NAMALWA (cell line): ENCODE measurements at places on chromosomes 16 and 17.

DNA sequence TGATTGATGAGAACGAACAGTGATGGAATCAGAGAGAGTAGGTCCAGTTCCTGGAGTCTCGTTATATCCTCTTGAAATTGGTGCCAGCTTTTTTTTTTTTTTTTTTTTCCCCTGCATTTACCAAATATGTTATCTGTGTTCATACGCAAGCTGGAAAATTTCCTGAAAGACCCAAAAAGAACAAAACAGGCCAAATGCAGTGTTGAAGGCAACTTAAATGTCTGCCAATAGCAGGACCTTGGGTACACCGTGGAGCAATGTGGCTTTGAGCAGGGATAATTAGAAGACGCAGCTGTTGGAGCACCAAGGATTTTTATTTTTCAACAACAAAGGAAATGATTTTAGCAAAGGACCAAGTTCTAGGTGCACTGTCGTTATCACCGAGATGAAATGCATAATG is 105.0 kb downstream of the ABCC6 start:
- DNase-seq, result no peak

DNA sequence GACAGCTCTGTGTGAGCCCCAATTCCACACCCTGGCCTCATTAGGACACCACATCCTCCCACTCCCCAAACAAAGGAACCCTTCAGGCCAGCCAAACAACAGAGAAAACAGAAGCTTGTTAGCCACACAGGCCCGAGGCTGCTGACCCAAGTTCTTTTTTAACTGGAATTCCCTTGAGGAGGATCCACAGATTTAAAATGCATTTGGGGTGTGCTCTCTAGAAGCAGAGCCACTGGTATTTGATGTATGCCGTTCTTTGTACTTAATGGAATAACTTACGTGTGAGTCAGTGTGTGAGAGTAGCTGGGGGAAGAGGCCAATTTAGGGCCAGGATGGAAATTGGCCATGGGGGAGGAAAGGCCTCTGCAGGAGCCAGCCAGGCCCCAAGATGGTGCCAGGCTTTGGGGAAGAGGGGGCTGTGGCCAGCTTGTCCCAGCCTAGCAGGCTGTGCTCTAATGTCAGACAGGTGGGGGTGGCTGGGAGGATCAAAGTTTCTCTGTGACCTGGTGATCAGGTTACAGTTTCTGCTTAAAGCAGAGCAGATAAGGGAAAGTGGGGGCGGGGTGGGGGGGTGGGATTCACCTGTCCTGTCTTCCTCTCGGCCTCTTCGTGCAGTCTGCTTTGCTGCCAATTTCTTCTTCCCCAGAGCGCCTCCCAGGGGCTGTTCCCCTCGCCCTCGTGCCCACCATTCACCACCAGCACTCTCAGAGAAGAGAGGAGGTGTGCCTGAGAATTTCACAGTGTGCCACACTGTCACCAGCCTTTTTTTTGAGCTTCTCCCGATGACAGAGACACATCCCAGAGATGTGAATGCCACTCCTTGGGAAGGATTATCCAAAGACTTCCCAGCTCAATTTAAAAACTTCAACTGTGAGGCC is 50.8 kb downstream of the TOM1L2 start:
- DNase-seq, result no peak

DNA sequence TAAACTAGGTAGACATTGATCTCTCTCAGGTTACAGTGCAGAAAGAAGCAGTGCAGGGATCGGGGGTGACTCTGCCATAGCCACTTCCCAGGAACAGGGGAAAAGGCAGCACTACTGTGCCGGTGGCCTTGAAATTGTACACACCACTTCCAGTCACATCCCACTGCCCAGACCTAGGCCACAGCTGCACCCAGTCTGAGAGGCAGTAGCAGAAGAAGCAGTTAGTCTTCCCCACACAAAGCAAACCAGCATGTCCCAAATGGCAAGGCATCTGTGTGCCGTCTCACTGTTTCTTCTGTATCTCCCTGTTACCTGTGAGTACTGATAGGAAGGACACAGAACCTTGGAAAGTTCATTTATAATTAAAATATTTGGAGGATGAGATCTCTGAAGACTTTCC is 47.0 kb downstream of the TMC6 start:
- DNase-seq, result no peak

DNA sequence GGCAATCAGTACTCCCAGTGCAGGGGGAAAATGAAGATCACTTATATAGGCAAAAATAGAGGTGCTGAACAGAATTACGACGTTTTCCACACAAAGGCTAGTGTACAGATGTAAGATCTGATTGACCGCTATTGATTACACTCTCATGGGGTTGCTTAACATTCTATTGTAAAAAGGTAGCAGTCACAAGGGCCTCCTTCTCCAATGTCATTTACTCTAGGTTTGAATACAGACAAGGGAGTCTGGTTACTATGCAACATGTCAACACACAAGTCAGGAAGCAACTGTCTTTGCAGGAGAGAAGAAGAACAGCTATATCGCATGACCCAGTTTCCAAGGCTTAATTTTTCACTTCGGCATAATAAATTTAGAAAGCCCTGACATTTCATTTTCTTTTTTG is 7.9 kb downstream of the KRT37 start:
- no peak for DNase-seq

DNA sequence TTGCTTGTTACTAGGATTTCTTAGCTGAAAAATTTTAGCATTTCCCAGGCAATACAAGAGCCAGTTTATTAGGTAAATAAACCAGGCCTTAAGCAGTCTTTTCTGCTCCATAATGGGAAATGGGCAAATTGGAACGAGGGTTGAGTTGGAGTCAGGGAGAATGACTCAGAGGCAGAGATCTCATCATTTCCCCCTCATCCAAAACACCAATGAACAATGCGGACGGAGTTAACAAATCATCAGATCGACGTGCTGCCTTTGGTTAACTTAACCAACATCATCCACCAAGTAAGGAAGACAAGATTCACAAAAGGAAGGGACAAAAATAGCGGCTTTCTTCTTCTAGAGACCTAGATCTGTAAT is 243.5 kb downstream of the STX8 start:
- no peak for DNase-seq

DNA sequence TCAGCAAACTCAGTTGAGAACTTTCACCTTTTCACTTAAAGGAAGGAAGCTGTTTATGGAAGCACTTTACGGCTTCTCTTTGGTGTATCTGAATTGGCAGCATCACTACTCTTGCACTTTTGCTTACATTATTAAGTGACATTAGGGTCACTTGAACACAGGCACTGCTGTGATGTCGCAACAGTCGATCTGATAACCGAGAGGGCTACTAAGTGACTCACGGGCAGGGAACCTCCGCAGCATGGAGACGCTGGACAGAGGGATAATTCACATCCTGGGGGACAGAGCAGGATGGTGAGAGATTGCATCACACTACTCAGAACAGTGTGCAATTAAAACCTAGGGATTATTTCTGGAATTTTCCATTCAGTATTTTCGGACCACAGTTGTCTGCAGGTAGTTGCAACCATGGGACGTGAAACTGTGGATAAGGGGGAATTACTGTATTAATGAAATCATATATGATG is 56.5 kb downstream of the DNAH2 start:
- no peak for DNase-seq

- DNase-seq, result no peak
These were observed 31.5 kb upstream of the EMP2 start for GRCh38 chr16:10611825-10612342.

DNA sequence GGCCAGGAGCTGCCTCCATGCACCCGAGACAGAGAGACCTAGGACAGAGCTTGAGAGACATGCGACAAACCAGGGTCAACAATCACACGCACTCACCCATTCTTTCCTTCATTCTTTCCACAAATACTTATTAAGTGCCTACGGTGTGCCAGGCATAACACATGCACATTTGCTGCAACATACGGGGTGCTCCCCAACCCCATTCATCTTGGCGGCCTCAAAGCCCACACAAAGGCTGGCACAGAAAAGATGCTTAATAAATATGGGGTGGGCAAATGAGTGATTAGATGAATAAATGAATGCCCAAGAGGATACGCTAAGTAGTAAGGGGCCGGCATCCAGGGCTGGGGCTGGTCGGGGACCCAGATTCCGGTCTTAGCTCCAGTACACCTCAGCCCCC is 117.9 kb downstream of the ZNF423 start:
- no peak for DNase-seq

DNA sequence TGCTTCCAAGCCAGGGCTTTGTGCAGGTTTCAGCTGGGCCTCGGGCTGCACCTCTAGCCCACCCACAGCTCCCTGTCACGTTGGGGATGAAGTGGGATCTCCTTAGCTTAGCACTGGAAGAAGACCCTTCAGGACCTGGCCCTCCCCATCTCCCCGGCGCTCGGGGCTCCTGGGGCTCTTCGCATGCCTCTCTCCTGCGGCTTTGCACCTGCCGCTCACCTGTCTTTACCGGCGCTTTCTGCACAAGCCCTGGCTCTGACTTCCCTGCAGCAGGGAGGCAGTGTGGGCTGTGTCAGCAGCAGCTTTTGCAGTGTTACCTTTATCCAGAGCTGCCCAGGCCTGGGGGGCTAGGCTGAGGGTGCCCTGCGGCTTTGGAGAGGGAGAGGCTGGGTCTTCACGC is 52.3 kb downstream of the NT5M start:
- DNase-seq, result no peak

- DNase-seq, result no peak
These were observed 4.6 kb upstream of the HOXB4 start for GRCh38 chr17:48582750-48583069.

DNA sequence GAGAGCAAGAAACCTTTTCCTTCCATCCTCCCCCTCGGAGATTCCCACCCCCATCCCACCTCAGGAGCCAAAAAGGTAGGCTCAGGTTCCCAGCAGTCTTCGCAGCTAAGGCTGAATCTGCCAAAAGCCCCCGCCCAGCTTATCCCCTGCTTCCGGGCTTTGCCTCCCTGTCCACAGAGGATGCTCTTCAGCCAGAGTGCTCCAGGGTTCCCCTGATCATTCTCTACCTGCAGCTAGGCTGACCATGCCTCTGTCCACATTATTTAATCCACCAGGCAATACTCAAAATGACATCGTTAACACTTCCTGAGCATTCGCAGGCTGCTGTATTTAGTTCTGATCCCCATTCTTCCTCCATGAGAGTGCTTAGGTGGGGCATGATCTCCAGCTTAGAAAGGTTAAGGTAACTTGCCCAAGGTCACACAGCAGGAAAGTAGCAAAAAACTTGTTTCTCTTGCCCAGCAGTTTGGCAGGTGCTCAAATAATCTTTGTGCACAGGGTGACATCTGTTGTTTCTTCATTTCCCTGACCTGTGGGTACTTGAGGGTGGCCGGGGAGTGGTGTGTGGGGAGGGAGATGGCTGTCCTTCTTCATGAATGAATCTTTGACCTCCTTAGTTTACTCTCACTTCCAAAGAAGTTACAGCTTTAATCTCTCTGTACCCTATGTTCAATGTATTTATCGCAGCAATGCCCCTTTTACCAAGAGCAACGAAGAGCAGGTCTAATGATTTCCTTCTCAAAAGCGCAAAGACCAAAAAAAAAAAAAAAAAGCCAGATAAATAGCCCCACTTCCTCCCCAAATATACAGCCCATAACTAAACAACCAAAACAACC is 848 bp upstream of the TBKBP1 start:
- peak; percentile 69 for DNase-seq

- no peak for DNase-seq
These were observed 47.8 kb upstream of the IRF8 start for GRCh38 chr16:85851034-85851785.

DNA sequence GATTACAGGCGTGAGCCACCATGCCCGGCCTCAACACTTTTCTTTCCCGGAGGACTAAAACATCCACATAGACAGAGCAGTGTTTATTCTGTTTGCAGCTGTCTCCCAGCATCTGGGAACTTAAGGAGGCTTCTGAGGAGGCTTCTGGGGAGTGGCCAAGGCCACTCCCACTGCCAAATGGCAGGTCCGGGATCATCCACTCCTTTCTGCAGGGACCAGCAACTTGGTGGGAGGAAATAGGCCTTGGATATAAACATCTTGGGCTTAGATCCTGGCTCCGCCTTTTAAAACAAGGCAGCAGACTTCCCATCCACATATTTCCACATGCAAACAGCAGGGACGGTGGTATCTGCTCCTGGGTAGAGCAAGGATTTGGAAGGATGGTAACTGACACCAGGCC is 14.1 kb upstream of the SPATA32 start:
- DNase-seq, result no peak

- DNase-seq, result no peak
These were observed 26.6 kb upstream of the GINS2 start for GRCh38 chr16:85715169-85716021.

DNA sequence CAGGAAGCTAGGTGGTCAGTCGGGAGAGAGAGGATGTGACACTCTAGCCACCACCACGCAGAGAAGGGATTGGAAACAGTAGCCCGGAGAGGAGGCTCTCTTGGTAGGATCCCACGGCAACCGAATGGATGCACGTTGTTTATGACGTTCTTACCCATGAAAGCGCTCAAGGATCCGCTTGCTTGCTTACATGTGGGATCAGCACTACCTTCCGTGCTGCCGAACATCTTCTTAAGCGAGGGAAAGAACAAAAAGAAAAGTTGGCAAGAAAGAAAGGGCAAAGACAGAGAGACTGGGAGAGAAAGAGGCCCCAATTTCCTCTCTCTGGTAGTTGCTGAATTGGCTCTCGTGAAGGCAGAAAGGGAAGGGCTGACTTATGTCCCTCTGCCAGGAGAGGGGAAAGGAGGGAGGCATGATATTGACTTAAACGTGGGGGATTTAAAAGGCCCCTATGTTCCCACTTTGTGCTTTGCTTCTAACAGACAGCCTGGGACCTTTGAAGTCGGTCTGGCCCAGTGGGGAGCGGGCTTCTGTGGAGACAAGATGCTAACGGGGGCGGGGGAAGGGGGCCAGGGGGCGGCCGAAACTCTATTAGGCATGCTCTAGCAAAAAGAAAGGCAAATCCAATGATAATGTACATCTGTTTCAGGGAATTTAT is 35.4 kb downstream of the SNX20 start:
- no peak for DNase-seq

DNA sequence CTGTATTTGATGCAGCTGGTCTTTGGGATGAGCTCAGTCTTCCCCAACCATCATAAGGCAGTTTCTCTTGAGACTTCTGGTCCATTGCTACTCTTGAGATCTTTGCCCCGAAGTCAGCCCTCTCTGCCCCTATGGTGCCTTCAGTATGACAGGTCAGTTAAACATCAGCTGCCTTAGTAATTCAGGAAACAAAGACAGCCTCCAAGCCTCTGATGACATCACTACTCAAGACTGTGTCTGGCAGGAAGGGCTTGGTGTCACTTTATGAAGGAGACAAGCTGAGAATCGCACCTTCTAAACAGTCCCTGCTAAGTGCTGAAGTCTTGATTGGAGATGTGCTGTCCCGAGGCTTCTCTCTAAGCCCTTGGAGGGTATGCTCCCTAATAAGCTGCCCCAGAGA is 104.9 kb upstream of the TBX2 start:
- no peak for DNase-seq

DNA sequence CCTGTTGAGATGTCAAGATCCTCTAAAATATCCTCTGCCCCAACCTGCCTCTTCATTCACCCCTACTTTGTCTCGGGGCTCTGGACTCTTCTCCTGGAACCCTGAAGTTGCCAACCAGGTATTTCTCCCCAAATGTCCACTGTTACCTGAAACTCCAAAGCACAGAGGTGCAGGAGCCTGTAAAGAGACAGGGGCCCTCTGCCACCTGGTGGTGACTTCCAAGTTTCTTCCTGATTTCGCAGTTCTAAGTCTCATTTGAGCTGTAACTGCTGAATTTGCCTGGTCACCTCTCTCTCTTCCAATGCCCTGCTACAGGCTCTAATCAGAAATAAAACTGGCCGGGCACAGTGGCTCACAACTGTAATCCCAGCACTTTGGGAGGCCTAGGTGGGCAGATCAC is 77.1 kb upstream of the RCVRN start:
- DNase-seq, result peak; percentile 6
